ENCODE measurements at places on chromosomes 16 and 17.

GRCh38 chr16:89450537-89450936 lies 39.8 kb downstream of the ANKRD11 start:
- DNase-seq: no peak

DNA sequence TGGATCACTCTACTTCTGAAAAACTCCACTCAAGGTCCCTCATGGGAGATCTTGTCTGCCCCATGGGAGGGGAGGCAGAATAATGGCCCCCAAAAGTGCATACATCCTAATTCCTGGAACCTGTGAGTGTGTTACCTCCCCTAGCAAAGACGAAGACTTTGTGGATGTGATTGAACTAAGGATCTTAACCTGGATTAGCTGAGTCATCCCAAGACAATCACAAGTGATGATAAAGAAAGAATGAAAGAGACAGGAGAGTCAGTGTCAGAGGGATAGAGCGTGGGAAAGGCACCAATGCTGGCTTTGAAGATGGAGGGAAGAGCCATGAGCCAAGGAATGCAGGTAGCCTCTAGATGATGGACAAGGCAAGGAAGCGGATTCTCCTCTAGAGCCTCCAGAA lies 374.7 kb upstream of the DYNLRB2 start:
- DNase-seq: no peak

GRCh38 chr16:80009971-80010659 lies 409.6 kb upstream of the MAF start:
- DNase-seq: no peak

DNA sequence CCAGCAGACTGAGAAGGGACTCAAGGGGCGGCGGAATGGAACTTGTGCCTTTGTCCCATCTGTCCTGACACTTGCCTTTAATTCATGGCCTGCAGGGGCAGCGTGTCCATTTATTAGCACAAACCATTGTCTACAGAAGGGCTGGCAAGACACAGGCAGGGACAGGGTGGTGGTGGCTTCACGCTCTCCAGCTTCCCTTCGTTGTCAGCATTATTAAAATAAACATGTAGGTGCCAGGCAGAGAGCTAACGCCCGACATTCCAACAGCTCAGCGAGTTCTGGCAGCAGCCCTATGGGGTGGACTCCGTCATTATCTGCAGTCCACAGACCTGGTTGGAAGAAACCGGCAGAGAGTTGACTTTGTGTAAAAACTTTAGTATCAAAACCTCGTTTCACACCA lies 16.3 kb downstream of the DNAI2 start:
- DNase-seq: no peak

GRCh38 chr16:27232901-27233625 lies 29.7 kb downstream of the KDM8 start:
- no peak for DNase-seq

DNA sequence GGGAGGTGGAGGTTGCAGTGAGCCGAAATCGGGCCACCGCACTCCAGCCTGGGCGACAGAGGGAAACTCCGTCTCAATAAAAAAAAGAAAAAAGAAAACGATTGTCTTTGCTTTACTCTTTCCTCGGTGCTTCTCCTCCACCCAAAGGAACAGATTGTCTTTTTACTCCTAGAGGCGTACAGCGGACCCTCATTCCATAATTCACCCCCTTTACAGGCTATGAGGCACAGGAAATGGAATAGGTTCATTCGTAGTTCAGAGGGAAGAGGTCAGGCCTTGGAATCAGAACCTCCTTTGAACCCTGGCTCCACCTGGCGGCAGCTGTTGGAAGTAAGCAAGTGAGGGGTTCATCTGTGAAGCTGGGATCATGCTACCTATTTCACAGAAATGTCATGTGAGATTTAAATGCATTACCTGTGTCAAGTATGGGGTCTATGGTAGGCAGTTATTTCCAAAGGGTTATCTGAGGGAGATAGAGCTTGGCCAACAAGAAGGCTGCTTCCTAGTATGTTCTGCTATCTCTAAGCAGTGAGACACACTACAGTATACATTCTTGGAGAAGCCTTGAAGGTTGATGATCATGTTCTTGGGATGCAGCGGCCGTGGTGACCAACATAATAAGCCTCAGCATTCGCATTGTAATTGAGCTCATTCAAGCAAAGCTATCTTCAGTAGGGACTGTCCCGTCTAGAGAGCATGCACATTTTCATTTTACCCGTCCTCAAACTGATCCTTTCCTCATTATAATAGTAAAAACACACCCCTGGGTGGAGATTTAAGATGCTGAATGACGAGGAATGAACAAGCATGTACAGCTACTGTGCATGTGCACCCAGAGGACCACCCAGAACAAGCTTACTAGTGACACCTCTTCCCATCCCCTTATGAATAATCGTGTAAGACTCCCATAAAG lies 18.7 kb upstream of the ZNF689 start:
- DNase-seq: peak; percentile 73

DNA sequence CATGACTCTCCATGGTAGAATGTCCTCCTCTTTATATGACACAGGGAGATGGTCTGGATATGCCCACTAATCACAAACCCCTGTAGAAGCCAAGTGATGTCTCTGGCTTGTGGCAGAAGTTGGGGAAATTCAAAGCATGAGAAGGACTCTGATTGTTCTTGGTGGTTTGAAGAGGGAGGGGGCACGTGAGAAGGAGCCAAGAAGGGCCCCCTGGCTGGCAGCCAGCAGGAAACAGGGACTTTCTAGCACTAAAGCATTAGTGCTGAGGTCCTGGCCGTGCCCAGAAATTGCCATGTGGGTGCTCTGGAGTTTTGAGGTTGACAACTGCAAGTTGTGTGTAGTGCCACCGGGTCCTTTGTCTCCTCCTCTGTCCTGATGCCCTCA lies 199.9 kb downstream of the LGALS9B start:
- no peak for DNase-seq

DNA sequence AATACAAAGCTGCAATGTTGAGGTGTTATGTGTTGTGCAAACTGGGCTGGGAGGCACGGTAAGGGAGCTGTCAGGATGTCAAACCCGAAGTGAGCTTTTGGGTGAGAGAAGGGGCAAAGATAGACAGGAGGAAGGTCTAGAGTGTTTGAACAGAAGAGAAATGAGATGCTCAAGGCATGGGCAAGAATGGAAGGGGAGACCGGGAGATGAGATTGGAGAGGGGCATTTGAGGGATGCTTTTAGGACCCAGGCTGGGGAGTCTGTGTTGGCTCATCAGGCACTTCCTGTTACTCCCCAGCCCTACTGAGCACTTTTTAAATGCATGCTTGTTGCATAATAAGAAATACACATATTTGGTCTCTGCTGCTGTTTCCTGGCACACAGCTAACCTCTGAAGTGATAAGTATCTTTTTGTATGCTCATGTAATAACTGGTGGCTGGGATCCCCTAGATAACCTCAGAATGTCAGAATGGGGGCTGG lies 13.7 kb downstream of the UNC45B start:
- DNase-seq: no peak

DNA sequence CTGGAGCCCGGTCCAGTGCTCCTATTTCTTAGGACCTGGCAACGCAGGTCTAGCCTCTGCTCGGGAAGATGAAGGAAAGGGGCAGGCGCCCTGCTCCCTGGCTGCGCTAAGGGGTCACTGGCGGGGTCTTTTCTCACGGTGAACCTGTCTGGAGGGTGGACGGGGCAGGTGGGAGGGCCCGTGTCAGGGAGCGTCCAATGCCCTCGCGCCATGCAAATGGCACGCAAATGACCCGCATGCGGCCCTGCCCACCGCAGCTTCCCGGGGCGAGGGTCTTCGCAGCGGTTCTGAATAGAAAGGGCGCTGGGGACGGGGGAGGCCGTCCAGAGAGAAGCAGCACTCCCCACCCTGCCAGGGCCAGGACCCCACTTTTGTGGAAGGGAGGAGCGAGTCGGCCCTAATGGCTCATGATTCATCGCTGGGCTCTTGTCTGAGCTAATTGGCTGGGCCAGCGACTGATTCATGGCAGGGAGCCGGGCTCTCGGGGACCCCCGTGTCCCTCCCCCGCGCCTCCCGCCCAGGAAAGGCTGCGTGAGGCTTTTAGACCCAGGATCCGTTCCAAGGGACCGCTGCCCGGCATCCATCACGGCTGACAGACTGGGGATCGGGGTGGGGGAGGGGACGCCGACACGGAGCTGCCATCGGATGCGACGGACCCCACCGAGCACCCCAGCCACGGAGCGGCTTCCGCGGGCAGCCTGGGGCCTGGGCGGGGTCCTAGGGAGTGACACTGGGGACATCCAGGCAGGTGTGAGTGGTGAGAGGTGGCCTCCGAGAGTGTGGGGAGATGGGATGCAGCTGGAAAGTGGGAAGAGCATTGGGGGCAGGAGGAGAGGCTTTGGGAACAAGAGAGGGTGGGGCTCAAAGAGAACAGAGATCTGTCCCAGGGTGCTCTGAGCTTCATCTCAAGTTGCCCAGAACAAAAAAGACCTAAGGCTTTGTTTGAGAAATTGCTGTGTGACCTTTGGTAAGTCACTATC lies 25.0 kb upstream of the NGFR start:
- DNase-seq: no peak

GRCh38 chr17:34276826-34277225 lies 6.8 kb downstream of the CCL7 start:
- no peak for DNase-seq

DNA sequence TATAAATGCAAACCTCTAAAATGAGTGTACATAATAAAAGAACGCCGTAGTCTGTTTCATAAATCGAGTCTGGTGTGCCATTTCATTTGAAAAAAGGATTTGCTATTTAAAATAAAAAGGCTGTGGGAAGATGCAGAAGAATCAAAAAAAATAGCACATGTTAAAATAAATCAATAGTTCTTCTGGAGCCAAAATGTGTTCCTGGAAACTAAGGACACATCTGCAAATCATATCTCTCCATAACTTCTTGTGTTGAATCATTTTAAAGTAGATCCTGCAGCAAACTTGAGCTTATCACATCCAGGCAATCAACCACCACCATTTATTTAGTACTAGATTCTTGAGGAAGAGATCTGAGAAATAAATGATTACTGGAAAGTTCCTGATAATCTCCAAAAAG lies 29.0 kb downstream of the XPO6 start:
- no peak for DNase-seq

DNA sequence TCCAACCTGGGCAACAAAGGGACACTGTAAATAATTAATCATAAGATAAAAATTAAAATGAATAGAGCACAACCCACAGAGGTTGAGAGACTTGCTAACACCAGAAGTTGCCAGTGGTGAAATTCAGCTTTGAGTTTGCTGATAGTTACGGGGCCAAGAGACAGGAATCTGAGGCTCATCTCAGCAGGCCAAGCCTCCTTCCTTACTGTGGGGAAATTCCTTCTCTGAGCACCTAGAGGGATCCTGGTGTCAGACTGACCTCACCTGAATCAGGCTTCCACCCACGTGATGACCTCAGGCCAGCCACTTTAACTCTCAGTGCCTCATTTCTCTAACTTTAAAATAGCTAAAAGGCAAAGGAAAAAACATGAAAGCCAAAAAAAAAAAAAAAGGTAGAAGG lies 4.7 kb downstream of the ABAT start:
- no peak for DNase-seq

DNA sequence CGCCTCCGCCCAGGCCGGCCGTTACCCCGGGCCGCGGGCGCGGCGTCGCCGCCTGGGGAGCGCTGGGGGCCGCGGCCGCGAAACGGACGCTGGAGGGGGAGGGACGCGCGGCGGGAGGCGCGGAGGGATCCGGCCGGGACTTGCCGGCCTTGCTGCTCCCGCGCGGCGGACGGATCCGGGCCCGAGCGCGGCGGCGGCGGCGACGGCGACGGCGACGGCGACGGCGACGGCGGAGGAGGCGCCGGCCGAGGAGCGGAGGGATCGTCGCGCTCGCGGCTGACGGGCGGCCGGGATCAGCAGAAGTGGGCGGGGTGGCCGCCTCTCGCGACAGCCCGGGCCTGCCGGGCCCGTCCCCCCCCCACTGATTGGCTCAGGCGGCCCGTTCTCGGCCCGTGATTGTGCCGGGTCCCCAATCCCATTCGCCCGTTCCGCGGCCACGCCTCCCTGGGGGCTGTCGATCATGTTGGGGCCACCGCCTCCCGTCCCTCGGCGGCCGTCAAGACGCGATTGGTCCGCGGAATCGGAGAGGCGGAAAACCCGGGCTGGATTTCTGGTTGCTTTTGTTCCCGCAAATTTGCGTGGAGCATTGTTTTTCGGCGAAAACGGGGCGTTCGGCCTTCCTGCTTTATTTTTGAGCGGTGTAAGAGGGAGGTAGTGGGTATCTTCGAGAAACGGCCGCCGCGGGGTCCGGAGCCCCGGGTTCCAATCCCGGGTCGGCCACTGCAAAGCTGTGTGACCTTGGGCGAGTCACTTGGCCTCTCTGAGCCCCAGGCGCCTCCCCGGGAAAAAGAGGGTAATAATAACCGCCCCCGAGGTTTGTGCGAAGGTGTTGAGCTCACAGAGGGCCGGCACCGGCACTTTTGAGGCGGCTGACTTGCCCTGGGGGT lies at the start of gene ZCCHC14:
TSS of gene ZCCHC14 (minus strand) at position 304 of the 887 bp plus-strand sequence. CDS start 786 bp downstream, outside the sequence.
- DNase-seq: peak; percentile 99

- no peak for DNase-seq
These were observed 594.2 kb downstream of the KCNJ18 start for GRCh38 chr17:22286337-22287041.

DNA sequence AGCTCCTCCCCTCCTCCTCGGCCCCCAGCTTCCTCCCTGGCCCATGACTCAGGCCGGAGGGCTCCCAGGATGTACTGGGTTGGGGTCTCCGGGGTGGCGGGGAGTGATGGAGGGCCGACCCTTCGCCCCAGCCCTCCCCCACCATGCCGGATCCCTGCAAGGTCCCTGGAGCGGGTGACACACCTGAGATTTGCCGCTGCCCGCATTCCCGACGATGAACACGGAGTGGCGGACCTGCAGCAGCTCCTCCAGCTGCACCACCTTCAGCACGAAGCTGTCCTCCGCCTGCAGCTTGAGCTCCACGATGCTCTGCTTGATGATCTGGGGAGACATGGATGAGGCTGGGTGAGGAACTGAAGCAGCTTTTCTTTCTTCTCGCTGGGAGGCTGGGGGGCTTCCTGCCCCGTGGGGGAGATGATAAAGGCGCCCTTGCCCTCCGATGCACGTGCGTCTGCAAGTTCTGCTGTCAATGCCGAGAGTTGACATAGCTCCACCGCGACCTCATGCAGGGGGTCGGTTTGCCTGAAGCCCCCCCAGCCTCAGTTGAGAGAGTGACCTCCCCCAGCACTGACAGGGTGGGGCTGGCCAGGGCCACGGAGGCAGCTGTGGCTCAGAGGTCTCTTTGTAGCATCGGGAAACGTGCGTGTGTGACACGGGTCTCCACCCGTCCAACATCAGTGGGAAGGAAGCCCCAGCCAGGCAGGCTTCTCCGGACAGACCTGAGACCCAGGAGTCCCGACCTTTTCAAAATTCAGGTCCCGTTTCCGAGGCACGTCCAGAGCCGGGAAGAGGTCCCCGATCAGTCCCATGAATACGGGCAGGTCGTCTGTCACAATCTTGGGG lies 83.1 kb downstream of the DNAH17 start:
- DNase-seq: no peak

- no peak for DNase-seq
These were observed 14.9 kb downstream of the CA4 start for GRCh38 chr17:60164697-60165096.

DNA sequence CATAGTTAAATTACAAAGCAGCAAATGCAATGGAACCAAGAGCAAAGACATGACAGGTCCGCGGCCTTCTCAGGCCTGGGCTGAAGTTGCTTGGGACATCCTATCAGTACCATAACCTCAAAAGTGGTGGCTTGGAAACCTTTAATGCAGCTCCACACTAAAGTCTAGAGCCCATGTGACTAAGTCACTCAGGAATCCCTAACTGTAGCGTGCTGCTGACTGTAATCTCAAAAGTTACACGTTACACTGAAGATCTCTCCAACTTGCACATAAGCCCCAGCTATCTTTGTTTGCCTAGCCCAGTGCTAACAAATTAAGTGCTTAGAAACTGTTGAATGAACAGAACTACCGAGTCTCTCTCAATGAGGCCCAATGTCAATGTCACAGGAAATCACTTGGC lies 27.8 kb downstream of the NUP88 start:
- DNase-seq: no peak

Measured in NT2/D1 (cell line).